ENCODE measurements at places on chromosomes 6 and 20. TPM values are rescaled to one million over a fixed set of nuclear protein-coding genes. Genes with fewer than 3 reads are reported as not detected.

Gene KIAA0408
- not detected for total RNA-seq

Gene TMEM170B
- total RNA-seq = 0.03 TPM

Gene TRIM40
- total RNA-seq = not detected

Gene CNBD2
- total RNA-seq = 1.8 TPM

- no peak for DNase-seq
Measured at GRCh38 chr20:8534368-8535160, 402.5 kb downstream of the PLCB1 start.

GRCh38 chr20:36833275-36834020, 42.5 kb upstream of the TLDC2 start:
- DNase-seq = no peak

GRCh38 chr6:100464903-100465700, at the start of gene SIM1:
TSS of gene SIM1 (minus strand) at chr6:100464921. CDS start at chr6:100463468, 1,453 bp downstream.
- no peak for DNase-seq

DNA sequence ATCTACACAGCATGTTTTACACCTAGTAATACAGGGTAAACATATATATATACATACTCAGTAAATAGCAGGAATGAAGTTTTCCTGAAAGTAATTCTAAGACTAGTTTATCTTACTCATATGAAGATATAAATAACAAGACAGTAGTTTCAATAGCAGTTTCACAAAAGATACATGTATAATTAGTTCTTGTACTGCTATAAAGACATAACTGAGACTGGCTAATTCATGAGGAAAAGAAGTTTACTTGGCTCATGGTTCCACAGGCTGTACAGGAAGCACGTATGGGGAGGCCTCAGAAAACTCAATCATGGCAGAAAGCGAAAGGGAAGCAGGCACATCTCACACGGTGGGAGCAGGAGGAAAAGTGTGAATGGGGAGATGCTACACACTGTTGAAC, 16.9 kb downstream of the RARS2 start:
- no peak for DNase-seq

GRCh38 chr6:110422444-110422822, 7.1 kb upstream of the DDO start:
- DNase-seq = no peak

DNA sequence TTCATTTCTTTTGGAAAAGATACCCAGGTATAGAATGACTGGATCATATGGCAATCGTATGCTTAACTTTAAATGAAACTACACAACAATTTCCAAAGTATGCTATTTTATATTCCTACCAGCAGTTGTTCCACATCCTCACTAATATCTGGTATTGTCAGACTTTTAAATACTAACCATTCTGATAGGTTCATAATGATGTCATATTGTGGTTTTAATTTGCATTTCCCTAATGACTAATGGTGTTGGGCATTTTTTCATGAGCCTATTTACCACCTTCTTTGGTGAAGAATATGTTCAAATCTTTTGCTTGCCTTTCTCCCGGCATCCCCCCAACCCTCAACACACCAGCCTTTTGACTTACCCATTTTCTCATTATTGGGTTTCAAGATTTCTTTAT, 96.2 kb upstream of the HMGN3 start:
- no peak for DNase-seq

All from foreskin keratinocyte (primary cell).